ENCODE measurements at places on chromosomes 6 and 20.

GRCh38 chr20:36919715-36920333 is 31.7 kb downstream of the SAMHD1 start:
- DNase-seq, result no peak

DNA sequence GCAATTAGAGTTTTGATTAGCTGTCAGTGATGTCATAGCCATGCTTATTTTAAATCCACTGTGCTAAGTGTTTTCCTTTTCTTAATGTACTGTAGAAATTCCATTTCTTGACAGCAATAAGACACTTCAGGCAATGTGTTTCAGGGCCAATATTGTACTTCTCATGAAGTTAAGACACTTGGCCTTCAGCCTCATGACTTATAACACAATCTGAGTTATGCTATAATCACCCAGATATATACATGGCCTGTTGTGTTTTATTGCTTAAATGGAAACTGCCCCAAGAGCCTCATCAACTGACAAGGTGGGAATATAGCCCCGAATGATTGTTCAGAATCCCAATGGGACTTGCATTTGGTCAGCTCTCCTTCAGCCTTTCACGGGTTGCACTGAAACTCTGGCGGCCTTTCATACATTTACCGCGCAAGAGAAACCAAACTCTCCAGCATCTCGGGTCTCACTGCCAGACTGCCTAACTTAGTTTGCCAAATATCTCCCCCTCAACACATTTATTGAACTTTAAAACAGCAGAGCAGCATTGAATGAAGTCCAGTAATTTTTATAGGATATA is 44.2 kb upstream of the TBX18 start:
- DNase-seq, result no peak

DNA sequence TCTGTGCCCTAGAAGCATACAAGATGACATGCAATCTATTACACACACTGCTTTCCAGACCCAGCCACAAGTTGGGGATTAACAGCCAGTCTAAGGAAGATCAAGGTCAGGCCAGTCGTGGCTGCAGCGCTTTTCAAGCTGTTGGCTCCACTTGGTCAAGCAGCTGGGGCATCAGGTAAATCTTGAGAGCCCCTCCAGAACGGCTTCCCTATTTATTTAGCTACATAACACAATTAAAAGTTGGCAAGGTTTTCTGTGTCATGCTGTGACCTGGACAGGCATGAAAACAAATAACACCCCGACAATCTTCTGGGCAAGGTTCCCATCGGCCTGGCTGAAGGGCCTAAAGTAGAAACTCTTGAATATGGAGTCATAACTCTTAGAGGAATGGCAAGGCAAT is 524.3 kb downstream of the PRKN start:
- no peak for DNase-seq

DNA sequence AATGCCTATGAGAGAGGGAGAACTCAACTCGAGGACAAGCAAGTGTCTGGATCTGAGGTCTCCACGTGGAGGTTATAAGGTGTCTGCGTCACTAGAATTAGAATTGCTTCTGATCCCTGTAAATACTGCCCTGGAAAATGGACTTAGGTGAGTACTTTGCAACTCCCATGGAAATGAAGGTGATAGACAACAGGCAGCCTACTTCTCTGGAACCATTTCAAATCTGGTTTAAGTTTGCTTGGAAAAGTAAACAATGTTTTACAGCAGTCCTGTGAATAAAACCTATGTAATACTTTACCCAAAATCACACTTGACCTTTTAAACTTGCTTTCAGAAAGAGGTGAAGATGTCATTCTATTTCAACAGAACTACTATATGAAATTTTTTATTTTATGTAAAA is 70.1 kb upstream of the TENT5A start:
- DNase-seq, result no peak
